ENCODE measurements at places on chromosomes 4 and X.

DNA sequence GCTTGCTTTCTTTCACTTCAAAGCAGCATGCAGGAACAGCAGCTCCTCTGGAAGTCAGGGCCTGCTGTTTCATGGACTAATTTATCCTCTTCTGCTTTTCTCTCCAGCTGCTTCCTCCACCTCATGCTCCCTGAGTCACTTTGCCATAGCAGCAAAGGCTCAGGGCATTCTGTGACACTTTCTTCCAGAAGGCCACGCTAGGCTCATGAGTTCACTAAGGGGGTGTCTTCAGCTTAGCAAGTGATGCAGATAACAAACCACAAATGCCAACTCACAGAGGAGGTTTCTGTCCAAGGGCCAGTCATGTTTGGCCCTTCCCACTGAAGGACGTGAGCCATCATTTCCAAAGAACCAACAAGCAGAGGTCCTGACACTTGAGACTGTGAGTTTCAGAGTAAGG lies 200.2 kb downstream of the ADGRA3 start:
- DNase-seq: no peak

DNA sequence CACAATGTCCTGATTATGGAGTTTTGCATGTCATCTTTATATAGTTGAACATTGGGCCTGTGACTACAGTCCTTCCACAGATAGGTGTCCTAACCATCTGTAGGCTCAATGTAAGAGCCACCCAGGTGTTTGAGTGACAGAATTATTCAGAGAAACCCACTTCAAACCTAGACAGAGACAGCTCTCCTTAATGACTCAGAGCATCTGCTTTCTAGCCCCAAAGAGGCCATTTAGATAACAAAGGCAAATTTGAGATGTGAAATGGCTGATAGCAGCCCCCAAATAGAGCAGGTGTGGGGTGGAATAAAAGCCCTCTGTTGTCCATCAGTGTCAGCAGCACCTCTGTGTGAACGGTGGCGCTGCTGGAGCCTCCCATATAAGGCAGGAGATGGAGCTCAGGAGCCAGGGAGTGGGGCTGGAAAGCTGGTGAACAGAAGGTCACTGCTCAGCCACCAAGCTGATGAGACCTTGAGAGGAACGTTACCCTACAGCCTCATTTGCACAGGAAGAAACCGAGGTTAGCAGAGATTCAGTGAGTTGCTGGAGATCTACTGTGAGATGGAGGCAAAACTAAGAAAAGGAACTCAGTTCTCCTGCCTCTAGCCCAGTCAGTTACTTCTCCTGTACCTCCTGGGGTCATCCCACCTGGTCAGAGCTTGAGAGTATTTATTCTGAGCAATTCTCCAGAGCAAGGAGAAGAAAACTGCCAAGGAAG lies 153.3 kb upstream of the LNX1 start:
- DNase-seq: no peak

GRCh38 chrX:133905305-133905704 lies 80.1 kb downstream of the GPC3 start:
- no peak for DNase-seq

DNA sequence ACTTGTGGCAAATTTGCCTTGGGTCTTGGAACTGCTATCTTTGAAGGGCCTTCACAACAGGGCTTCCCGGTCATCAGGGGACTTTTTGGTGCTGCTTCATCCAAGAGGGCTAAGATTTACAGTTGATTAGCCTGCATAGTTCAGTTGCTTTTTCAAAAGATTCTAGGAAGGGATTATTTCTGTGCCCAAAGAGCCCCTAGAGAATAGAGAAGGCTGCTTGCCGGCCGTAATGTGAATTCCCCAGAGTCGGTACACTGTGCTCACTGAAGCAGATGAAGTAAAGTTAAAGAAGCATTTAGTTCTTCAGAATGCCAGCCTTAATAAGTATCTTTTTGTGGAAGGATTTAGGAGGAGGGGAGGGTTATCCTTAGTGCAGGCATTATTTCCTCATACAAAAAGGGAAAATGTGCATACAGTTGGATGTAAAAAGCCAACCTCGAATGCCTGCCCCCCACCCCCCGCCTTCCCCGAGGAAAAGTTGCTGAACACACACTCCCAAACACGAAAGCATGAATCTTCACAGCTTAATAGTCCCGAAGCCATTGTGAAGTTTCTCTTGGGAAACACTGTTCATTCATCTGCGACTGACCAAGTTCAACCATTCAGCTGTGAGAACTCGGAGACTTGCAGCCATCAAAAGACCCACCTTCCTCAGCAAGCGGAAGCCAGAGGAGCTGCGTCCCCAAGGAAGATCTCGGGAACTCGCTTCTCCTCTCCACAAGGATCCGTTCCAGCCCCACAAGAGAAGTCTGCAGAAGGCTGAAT lies 47.6 kb downstream of the ANOS1 start:
- DNase-seq: no peak
